ENCODE measurements at places on chromosomes 6 and 20.

GRCh38 chr20:39025883-39026282 lies 63.7 kb downstream of the DHX35 start:
- DNase-seq: no peak

DNA sequence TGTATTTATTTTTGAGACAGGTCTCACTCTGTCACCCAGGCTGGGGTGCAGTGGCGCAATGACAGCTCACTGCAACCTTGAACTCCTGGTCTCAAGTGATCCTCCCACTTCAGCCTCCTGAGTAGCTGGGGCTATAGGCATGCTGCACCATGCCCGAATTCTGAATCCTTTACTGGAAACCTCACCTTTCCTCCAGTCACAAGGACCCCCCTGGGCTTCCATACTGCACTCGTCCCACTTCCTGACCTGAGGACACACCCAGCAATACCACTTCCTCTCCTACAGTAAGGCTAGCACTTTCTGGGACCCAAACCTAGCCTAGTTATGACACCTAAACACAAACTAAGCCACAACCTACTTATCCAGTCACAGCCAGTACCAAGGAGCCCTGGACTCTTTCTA lies 68.2 kb downstream of the FAM217A start:
- DNase-seq: peak; percentile 24

DNA sequence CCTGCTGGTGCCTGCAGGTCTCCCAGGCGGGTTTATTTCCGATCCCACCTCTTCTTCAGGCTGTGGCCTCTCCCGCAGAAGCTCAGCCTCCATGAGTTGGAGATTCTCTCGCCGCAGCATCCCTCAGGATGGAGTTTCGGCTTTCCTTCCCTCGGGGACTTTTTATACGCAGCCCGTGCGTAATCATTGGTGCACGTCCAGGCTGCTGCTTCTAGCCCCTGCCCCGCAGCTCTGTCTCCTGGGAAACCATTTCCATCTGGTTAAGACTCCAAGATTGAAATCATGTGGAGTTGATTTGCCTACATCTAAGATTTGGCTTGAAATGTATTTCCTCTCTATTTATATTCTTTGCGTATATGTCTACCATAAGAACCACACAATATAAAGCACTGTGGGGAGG lies 46.7 kb upstream of the CARMIL1 start:
- no peak for DNase-seq

GRCh38 chr6:135710042-135710441 lies 141.5 kb upstream of the PDE7B start:
- DNase-seq: no peak

GRCh38 chr6:160024152-160024551 lies 55.3 kb downstream of the IGF2R start:
- DNase-seq: no peak

- no peak for DNase-seq
Measured at GRCh38 chr6:35532126-35532525, 19.4 kb upstream of the TULP1 start.

GRCh38 chr20:52482044-52482443 lies 290.5 kb upstream of the ZFP64 start:
- DNase-seq: no peak

GRCh38 chr20:45083127-45083526 lies 17.8 kb downstream of the KCNS1 start:
- no peak for DNase-seq

DNA sequence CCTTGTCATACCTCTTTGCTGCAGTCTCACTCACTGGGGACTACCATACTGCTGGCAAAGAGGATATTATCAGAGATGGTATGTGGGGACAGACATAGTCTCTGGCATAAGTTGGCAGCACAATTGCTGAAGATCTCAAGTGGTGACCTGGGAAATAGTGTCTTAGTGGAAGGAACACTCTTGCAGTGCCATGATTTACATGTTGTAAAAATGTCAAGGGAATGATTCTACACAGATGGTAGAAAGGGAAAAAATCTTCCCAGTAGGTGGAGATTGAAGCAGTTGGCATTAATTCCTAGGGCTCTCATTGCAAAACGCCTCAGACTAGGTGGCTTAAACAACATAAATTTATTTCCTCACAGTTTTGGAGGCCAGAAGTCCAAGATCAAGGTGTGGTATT lies 662.2 kb downstream of the DHX35 start:
- no peak for DNase-seq

- no peak for DNase-seq
Measured at GRCh38 chr6:138377844-138378243, at the start of gene SMIM28. Gene SMIM28, plus strand, starts transcription at chr6:138377905. Its CDS starts 168 bp downstream, at chr6:138378073.

GRCh38 chr20:17675519-17676377 lies 6.3 kb downstream of the RRBP1 start:
- DNase-seq: no peak
